C1 segment of cervical spinal cord (tissue), 14 donors: ENCODE measurements at places on chromosomes 11 and 22.

DNA sequence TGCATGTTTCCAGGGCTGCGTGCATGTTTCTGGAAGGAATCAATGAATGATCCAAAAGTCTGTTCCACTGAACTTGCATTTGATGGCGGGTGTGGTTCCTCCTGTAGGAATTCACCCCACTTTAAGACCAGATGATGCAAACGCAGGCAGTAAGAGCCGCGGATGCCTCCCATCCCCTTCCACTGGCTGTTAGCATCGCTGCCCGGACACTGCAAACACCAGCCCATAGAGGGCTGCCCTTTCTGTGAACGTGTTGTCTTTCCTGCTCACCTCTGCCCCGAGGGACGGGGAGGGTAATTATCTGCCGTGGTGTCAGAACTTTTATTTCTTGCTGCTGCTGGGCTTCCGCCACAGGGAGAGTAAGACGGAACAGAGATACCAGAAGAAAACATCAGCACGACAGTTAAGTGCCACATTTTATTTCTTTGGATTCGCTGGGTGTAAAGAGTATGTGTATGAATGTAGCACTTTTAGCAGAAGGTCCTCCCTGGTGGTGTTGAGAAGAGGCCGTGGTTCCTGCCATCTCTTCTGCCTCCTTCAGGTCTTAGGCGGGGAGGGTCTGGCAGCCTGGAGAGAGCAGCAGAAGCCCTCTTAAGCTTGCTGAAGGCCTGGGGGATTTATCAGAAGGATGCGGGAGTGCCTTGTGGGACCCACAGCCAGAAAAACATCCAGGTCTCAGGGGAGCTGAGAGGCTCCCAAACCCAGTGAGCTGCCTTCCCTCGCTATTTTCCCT lies 53.2 kb upstream of the NECTIN1 start:
- no peak for DNase-seq

- DNase-seq: no peak
Observed at GRCh38 chr11:76209973-76210930, 4.0 kb upstream of the WNT11 start.

GRCh38 chr11:107665018-107665417 lies 46.8 kb downstream of the SLN start:
- DNase-seq: no peak

DNA sequence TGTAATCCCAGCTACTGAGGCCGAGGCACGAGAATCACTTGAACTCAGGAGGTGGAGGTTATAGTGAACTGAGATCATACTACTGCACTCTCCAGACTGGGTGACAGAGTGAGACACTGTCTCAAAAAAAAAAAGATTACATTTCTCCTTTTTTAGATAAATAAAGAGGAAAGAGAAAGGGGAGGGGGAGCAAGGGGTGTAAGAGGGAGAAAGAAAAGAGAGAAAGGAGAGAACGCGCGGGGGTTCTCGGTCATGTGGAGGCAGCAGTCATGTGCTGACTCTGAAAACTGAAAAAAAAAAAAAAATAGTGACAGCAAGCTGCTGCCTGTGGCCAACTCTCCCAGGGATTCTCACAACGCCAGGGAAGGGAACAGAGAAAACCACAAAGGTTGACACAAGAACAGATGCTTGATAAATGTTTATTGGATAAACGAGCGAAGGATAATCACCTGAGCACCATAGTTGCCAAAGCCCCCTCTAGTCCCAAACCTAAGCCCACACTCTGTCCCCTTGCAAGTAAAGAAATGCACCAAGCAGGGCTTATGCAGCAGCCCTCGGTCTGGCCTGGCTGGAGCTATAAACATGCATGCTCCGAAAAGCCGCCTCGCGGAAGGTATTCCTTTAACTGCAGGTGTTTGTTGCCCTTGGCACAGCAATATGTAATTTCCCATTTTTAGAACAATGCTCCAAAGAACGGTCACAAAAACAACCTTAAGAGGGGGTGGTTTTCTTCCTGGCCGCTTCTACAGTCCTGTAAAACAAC lies 14.5 kb downstream of the SCGB1A1 start:
- DNase-seq: no peak

DNA sequence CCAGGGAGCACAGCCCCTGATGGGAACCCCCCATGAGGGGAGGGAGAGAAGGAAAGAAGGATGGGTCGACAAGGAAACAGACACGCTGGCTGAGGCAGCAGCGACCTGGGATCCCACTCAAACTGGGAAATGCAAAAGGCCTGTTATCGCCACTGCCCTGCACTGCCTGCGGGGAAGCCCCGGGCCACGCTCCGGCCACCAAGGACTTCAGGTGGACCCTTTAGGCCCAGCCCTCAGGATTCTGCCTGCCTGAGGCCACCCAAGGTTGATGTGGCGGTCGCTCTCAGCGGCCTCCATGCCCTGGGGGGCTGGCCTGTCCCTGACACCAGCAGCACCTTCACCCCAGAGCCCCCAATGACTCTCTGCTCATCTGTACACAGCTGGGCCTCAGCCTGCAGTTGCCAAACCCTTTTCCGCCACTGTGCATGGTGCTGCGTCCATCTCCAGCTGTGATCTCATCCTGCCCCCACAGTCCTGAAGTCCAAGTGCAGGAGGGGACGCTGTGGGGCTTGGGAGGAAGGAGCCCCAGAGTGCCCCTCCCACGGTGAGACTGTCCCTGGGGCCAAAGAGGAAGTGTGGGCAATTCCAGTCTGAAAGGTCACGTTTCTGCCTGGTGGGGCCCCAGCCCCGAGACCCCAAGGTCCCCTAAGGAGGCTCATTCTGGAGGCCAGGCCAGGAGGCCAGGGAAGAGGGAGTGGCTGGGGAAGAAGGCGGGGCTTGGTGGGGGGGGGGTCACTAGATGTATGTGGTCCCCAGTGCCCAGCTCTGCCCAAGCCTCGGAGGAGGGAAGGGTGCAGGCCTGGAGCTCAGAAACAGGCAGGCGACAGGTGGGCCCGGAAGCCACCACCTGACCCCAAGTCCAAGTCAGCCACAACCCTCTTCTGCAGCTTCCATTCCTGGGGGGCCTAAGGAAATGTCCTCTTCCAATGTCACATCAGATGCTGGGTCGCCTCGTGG lies 31.6 kb downstream of the OSBPL5 start:
- no peak for DNase-seq

DNA sequence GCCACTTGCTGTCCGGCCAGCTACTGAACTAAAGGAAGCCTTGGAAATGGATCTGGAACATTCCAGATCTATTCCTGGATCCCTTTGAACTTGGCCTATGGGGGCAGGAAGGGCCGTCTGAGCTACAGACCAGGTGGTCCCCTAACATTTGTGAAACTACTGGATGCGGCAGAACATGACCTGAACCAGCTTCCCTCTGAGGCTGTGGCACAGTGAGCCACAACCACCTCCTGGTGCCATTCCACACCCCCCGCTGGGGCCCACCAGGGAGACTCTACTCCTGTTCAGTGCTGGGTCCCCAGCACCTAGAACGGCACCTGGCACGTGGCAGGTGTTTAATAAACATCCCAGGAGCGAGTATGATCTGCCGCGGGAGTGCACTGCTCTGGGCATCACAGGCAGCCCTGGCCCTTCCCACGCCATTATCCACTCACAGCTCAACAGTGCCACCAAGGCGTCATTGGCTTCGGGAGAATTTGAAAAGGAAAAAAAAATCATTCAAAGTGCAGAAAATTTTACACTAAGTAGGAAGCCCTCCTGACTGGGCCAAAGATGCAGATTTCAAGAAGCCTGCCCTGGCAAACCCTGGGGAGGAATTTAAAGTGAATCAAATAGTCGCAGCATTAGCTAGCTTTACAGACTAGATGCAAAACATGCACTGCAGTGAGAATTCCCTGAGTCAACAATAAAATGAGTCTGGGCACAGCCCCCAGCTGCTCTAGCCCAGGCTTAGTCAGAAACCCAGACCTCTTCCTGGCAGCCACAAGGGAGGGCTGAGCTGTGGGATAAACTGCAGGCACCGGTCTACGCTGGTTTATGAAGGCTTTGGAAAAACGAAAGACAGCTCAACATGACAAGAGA lies 14.3 kb upstream of the EFCAB6 start:
- DNase-seq: no peak

GRCh38 chr22:17913801-17914347 lies 110.5 kb downstream of the MICAL3 start:
- no peak for DNase-seq

DNA sequence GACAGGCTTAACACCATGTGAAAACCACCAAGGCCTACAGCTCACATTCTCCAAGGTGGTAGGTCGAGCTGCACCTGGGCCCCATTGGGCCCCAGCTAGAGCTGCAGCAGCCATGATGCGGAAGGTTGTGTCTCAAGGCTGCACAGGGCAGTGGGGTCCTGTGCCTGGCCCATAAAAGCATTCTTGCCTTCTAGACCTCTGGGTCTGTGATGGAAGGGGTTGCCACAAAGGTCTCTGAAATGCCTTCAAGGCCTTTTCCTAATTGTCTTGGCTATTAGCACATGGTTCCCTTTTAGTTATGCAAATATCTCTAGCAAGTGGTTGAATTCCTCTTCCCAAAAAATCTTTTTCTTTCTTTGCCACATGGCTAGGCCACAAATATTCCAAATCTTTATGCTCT lies 52.5 kb upstream of the C11orf58 start:
- DNase-seq: no peak

DNA sequence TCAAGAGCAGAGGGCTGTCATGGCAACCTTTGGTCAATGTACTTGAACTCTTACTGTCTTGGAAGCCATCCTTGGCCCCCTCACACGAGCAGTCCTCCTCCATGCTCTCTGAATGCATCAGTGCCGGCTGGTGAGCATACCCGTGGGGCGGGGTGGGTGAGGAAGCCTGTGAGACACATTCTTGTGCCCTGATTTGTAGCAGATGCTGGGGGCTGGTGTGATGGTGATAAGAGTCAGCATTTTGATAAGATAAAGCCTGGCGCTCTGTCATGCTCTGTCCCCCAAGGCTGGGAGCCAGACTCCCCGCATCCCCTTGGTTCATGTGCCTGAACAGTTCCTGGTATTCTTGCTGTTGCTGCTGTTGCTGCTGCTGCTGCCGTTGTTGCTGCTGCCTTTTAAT lies 20.5 kb upstream of the APOA1 start:
- DNase-seq: no peak

DNA sequence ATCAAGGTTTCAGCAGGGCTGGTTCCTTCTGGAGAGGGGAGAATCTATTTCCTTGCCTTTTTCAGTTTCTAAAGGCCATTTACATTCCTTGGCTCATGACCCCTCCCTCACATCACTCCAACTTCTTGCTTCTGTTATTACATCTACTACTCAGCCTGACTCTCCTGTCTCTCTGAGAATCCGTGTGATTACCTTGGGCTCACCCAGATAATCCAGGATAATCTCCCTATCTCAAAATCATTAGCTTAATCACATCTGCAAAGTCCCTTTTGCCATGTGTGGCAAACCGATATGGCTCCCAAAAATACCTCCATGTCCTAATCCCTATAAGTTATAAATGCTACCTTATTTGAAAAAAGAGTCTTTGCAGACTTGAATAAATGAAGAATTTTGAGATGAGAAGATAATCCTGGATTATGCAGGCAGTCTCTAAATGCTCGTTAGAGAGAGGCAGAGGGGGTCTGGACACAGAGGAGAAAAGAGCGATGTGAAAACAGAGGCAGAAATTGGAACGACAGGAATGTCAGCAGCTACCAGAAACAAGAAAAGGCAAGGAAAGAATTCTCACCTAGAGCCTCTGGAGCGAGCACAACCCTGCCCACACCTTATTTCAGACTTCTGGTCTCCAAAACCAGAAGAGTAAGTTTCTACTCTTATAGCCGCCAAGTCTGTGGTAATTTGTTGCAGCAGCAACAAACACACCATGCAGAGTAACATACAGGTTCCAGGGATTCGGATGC lies 23.6 kb upstream of the ARHGAP32 start:
- no peak for DNase-seq

GRCh38 chr11:69308936-69309615 lies 15.1 kb downstream of the MYEOV start:
- no peak for DNase-seq

DNA sequence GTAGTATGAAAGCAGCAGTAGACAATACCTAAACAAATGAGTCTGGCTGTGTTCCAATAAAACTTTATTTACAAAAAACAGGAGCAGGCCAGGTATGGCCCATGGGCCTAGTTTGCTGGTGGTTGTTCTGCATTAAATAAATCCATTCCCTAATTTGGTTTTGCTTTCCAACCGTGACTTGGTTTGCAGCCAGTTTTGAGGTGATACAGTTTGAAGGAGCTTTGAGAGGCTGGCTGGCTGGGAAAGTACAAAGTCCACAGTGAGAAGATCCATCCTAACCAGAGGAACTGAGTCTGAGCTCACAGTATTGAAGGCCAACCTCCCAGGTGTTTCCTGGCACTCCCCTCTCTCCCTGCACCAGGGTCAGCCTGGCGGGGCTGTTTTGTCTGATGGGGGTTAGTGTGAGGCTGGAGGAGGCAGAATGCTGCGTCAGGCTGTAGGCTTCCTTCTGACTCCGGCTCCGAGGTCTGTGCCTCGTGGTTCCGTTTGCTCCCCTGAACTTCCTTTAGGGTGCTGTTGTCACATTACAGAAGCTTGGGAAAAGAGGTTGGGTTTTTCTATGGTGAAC lies 129.5 kb downstream of the MICAL2 start:
- DNase-seq: no peak

DNA sequence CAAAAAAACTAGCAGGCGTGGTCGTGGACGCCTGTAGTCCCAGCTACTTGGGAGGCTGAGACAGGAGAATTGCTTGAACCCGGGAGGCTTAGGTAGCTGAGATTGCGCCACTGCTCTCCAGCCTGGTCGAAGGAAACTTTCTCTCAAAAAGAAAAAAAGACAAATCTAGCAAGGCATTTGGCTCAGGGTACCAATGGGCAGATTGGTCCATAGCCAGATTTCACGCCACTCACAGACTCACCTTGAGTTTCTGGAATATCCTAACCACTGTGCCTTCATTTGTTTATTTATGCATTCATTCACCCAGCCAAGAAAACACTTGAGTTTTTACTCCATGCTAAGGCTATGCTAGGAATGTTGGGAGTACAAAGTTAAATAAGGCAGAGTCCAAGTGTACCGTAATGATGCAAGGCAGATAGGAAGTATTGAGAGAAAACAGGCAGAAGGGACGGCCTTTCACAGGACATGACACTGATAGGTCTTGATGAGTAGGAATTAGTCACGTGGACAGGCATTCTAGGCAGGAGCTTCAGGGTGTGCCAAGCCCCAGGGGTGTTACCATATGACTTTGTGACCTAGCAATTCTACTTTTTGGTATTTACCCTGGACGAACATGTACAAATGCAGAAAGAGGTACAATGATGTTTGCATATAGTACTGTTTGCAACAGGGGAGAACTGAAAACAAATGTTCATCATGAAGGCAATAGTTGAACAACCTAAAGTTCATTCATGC lies 3.0 kb upstream of the PACSIN3 start:
- DNase-seq: no peak

- no peak for DNase-seq
Observed at GRCh38 chr11:69654660-69655478, 13.9 kb downstream of the CCND1 start.

DNA sequence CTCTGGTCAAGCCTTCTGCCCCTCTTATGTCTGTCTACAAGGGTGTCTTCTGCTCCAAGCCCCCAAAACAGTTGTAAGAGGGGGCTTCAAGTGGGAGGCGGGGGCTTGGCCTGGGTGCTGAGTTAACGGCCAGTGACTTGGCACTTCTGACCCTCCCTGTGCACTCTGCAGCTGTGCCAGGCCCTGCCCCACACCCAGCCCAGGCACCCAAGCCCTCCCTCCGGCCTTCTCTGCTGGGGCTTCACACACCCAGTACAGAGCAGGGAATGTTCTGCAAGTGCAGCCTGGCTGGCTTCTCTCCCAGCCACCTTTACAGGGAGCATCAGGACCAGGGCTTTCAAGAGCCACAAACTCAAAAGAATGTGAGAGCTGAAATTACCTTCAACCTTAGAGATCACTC lies 3.8 kb downstream of the TMEM121B start:
- no peak for DNase-seq

- DNase-seq: no peak
Observed at GRCh38 chr11:95682552-95682951, 107.0 kb downstream of the FAM76B start.
